ENCODE measurements at places on chromosomes 13 and 19.

DNA sequence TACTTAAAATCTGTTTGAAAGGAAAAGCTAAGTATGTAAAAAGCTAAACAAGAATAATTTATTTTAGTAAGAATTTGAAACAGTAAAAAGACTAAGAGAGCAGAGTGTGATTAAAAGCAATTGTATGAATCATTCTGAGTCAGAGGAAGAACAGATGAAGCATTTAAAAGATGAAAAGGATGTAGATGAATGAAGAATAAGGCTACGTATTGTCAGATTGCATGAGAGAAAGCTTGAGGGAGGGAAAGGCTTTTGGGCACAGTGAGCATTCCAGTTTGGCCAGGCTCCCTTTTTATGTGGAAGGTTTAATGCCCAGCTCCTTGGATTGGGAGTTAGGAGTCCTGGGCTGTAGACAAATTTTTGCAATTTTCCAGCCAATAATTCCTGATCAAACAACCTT, 117.7 kb downstream of the FREM2 start:
- DNase-seq = peak; percentile 41

- DNase-seq = no peak
Observed at GRCh38 chr19:22627526-22627925, 6.6 kb upstream of the ZNF492 start.

GRCh38 chr13:27535546-27535945, 84.8 kb downstream of the LNX2 start:
- no peak for DNase-seq

DNA sequence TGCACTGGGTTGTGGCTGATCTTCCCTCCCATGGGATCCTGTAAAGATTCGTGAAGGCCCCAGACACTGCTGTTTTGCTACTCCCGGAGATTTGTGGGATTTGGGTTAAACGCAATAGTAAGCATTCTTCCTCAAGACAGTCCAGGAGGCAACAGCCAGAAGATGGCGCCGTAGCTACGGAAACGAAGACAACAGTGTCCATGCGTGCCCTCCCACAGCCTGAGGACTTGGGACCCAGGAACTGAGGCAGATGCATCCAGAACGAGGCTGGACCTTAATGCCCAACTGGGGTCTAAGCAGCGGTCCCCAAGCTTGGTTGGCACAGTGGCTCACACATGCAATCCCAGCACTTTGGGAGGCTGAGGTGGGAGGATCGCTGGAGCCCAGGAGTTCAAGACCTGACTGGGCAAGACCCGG, 57.6 kb upstream of the ZNF507 start:
- no peak for DNase-seq

- no peak for DNase-seq
Observed at GRCh38 chr19:4057931-4058692, 8.6 kb downstream of the ZBTB7A start.

DNA sequence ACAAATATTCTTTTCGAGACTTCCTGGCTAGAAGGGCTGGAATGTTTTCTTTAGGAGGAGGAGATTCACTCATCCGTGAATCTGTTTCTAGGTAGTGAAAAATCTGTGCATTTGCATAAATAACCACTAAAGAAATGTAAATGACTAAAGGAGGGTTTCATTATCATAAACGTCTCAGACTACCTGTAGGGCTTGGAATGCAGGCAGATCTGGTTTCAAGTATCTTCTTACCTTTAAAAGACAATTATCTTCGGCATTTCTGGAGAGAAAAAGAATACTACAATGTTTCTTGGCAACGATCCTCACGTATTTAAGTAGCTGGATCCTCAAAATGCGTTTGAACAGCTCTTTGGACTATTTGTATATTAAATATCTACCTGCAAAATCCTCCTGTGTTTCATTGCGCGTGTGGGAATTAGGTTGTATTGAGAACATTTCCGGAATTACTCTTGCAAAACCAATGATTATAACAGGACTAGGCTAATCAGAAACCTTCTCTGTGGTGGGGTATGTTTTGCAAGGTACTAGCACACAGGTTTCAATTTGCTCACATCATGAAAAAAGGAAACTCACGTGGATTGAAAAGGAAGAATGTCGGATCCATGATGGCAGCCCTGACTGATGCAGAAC, 291.1 kb upstream of the ARGLU1 start:
- no peak for DNase-seq

DNA sequence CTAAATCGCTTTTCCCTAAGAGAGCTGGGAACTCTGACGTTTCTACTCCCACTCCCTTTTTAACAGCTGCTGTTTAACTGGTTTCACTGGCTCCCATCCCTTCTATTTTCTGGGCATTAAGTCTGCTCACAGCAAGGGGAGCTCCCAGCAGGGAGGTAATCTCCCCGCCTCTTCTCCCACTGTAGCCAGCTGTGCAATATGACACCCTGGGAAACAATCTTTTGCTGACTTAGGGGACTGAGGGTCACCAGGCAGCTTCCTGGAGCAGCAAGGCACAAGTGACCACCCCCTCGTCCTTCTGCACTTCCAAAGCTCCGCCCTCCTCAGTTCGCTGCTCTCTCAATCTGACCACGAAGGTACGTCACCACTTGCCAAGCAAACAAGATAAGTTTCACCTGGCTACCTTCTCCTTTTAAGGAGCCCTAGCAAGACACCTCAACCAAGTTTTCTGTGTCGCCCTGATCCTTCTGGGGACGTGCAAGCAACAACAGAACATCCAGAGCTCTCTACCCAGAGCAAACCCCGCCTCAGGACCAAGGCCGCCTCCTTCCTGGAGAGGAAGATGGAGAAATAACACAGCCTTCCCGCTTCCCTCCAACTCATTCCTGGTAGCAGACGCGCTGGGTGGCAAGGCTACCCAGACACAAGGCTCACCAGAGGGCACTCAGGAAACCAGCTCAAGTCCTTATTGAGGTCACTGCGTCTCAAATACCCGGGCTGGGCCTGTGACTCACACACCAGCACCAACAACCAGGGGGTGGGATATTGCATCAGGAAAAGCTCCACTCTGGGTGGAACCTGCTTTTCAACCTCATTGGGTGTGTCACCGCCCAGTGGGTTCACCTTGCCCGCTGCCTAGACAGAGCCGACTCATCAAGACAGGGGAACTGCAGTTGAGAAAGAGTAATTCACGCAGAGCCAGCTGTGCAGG, 92.4 kb downstream of the STK24 start:
- peak; percentile 99 for DNase-seq

- no peak for DNase-seq
Observed at GRCh38 chr13:35716186-35716585, 239.7 kb upstream of the MAB21L1 start.

GRCh38 chr13:89878904-89879303, 1468.6 kb upstream of the MIR17HG start:
- no peak for DNase-seq

DNA sequence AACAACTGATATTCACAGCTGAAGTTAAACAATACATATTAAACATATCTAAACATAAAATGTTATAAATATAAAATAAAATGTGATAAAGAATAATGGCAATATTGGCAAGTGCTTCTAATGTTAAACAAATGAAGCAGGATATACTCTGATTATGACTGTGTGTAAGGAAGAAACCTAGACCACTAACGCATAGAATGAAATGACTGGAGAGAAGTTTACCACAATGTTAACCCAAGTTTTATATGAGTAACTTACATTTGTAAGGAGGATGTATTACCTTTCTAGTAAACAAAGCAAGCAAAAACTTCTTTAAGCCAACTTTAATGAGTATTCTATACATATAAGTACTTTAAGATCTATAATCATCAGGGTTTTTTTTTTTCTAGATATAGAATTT, 43.0 kb downstream of the RB1 start:
- DNase-seq = no peak

DNA sequence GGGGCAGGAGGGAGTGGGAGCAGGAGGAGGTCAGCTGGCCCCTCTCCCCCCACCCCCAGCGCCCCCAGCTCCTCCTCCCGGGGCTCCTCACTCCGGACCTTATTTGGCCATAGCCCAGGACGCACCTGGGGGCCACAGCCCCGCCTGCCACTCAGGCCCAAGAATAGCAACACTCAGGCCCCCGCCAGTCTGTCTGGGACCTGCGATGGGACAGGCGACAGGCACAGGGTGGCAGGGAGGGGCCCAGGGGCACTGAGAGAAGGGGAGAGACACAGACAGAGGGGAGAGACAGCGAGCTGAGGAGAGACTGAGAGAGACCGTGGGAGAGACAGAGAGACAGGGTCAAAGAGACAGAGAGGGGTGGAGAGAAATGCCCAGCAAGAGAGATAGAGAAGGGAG, 10.2 kb downstream of the JOSD2 start:
- DNase-seq = no peak

DNA sequence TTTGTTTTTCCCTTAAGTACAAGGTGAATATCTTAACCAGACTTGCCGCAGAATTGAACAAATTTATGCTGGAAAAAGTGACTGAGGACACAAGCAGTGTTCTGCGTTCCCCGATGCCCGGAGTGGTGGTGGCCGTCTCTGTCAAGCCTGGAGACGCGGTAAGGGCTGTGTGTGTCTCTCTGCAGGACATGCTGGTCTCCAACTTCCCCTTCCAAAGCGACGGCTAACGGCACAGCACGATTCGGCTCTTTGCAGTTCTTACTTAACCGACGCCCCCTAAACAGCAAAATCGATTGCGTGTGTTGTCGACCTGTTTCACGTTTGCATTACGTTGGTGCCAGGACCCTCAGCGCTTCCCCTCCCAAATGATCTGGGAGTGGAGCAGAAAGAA, 73.2 kb downstream of the GGACT start:
- DNase-seq = no peak

DNA sequence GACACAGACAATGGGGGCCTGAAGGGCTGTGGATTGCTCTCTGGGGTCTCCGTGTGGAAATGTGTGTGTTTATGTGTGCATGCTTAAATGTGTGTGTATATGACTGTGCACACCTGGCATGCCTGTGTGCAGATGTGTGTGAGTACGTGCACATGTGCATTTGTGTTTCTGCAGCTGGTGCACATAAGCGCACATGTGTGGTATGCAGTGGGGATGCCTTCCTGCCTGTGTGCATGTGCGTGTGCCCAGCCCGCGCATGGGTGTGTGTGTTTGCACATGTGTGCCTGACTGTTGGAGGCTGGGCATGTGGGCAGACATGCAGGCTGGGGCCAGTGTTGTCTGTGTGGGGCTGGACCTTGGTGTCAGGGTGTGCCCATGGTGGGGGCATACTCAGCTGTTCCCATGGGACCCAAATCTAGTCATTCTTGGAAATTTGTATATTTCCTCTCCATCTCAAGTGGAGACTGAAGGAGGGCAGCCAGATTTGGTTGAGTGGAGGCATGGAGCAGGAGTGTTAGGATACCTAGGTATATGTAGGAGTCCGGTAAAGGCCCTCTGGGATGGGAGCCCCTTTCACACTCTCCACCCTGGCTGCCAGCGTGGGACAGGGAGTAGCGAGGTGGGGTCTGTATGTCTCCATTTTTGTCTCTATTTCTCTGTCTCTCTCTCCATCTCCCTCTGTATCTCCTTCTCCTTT, 49.9 kb downstream of the CELF5 start:
- no peak for DNase-seq

DNA sequence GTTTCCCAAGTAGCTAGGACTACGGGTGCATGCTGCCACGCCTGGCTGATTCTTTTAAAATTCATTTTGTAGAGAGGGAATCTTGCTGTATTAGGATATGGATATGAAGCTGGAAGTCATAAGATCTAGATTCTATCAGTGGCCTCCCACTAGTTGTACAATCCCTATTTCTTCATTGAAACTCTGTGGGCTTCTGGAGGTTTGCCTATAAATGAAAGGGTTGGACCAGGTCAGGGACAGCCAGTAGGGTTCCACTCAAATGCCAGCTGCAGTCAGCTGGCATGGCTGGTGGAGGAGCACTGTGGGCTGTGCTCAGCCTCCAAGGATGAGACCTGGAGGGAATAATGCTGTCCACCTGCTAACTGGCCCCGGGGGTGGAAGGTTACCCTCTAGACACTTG, 110.2 kb upstream of the GJB6 start:
- no peak for DNase-seq

DNA sequence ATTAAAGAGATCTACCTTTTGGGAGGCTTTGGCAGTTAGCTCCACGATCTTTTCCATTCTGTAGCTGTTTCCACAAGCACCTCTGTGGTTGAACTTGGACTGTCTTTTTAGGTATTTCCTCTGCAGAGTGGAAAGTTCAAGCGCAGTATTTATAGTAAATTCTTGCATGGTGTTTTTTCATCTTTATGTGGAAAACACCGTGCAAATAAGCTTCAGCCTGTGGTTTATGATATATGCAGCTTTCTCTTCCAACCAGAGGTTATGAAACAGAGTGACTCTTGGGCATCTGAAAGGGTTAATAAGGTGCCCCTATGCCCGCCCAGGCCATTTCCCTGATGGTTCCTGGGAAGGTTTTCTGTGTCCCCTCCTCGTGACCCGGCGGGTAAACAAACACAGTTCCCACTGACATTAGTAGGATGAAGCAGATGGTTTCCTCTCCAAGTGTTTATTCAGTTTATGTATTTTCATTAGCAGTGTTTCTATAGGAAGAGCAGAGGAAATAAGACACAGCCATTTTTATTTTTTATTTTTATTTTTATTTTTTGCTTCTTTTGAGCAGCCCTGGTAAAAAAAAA, 39.7 kb upstream of the RNF113B start:
- no peak for DNase-seq

- DNase-seq = no peak
Observed at GRCh38 chr13:79226250-79226649, 179.8 kb downstream of the RBM26 start.

GRCh38 chr13:105721016-105721415, 814.4 kb downstream of the EFNB2 start:
- no peak for DNase-seq

- DNase-seq = no peak
Observed at GRCh38 chr13:112877976-112878955, 90.7 kb upstream of the MCF2L start.

GRCh38 chr13:97946951-97947588, 6.4 kb upstream of the IPO5 start:
- peak; percentile 39 for DNase-seq

GRCh38 chr19:35124098-35125060, 8.8 kb downstream of the FXYD3 start:
- peak; percentile 61 for DNase-seq

- no peak for DNase-seq
Observed at GRCh38 chr19:8337728-8338127, 5.3 kb downstream of the KANK3 start.

- DNase-seq = no peak
Observed at GRCh38 chr19:55193481-55193880, 13.4 kb upstream of the SYT5 start.

GRCh38 chr13:94712812-94713560, 641 bp upstream of the SOX21 start:
- peak; percentile 2 for DNase-seq

DNA sequence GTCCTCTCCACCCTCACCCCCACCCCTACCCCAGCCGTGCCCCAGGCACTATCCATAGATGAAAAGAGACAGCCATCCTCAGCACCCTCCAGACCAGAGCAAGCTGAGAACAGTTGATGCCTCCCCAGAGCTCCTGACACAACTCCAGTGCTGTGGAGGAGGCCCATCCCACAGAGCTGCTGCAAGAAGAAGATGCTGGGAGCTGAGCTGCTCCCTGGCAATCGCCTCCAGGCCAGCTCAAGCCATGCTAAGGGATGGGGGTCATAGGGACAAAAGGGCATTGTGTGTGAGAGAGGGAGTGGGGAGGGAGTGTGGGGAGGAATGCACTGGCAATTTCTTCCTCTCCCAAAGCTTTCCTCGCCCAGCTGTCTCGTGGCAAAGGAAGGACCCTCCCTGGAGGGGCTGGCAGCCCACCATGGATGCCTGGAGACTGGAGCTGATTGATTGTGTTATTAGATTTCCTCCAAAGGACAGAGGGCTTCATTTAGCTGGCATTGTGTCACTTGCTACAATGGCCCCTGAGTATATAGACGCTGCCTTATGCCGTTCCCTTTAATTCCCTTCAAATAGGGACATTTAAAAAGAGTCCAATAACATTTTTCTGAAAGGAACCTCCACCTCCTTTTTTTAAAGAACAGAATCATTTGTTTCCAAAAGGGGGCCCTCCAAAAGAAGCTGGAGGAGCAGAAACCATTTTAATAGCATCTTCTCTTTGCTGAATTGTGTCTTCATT, 476.4 kb downstream of the FOXO1 start:
- DNase-seq = no peak
